Activated CD4-positive, alpha-beta T cell treated with anti-CD3 and anti-CD28 coated beads, Interleukin-2, Interleukin-4, amounts not matched to agents 100 ng/mL and 50 ng/mL, durations not matched to agents 16 hours and 8 hours (primary cell): ENCODE measurements at places on chromosomes 5 and 9.
A peak's percentile ranks its signal among the peaks of the same experiment; 100 is the strongest.

GRCh38 chr9:15142878-15143534 is 164.0 kb downstream of the TTC39B start:
- peak; percentile 41 for DNase-seq

GRCh38 chr5:127392762-127393161 is 102.2 kb downstream of the MEGF10 start:
- DNase-seq, result no peak

DNA sequence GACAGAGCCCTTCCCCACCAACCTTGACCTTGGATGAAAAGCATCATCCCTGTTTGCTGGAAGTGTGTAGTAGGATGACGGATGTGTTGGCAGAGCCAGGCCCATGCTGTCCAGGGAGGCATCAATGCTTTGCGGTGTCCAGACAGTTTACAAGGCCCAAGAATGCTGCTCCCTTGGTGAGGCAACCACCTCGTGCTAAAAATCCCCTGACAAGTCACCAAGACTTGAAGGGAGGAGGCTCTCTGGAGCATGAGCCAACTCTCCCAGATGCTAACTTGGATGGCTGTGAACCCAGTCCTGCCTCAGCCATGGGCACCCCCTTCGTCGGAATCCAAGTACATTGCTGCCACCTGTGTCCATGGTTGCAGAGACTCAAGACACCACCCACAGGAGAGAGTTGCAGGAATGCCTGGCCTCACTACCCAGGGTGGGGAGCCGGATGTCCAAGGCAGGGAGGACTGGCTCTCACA is 9.5 kb upstream of the NKD2 start:
- DNase-seq, result no peak

DNA sequence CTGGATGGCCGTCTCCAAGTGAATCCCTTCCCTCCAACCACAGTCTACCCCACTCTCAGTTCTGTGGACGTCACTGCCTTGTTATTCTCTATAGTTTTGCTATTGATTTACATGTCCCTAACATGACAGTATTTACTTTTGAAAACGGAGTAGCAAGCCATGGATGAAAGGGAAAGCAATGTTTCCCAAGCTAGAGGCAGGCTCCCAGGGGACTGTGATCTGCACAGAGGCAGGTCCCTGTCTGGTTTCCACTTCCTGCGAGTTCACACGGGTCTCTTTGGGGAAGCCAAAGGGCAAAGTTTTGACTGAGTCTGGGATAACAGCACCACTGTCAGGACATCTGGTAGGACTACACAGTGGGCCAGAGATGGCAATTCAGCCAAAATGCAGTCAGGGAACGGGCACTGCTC is 12.7 kb downstream of the C9orf153 start:
- DNase-seq, result no peak

GRCh38 chr9:21402386-21403251 is 6.3 kb upstream of the IFNA8 start:
- DNase-seq, result no peak

DNA sequence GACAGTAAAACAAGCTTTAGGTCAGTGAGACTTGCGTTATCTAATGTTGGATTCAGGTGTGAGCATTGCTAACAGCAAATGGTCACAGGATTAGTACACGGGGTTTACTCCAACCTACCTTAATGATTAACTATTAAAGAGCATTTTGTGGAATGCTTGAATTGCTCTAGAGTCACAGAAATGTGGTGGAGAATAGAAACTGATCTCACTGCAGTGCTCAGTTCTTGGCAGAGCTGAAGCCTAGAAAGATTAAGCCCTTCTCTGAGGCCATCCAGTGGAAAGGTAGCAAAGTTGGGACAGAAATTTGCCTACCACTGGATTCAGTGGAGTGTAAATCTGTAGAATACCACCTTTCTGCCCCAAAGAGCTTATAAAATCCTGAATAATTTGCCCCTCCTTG is 60.9 kb downstream of the ICE1 start:
- DNase-seq, result no peak

DNA sequence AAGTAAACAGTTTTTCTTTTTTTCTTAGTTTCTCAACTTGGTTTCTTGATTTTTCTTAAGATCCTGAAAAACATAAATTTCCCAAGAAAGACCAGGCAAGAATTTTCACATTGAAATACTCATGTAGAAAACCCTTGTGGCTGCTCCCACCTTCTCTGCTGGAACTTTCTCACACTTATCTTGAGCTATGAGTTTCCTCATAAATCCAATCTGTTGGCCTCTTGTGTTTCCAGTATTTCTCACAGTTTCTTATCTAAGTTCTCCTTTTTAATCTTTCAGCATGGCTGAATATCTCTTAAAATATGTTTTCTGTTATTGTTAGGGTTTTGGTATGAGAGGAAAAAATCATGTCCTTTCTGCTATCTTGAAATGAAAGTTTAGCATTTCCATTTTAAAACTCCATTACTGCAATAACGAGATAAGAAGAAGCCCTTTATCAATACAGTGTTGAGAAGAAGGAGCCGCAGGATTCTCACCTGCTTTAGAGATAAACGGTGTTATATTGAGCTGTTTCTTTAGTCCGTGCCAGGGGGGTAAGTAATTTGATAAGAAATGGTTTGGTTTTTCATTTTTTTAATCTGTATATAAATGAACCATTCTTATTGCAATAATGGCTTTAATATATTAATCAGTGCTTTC is 89.3 kb downstream of the ALDH1A1 start:
- DNase-seq, result no peak

DNA sequence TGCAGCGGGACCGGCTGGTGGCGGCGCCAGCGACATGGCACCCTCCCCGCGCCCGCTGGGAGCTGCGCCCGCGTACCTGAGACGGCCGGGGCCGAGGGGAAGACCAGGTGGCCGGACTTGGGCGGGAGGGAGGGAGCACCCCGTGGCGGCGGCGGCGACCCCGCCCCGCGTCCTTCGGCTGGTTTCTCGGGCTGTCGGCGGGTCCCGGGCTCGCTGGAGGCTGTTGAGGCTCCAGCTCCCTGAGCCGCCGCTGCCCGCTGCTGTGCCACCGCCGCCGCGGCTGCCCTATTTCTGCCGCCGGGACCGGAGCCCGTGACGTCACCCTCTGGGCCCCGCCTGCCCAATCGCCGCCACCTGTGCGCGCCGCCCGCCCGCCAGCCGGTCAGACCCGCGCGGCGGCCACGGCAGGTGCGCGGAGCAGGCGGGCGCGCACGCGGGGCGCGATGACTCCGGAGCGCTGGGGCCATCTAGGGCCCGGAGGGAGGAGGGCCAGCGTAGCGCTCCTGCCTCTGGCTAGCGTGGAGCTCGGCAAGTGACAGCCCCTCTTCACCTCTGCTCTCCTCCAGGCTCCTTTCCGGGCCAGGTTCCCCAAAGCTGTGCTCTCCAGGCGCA is at the start of gene FSTL4:
Gene FSTL4, minus strand, starts transcription at position 293 of the 612 bp plus-strand sequence.
- peak; percentile 15 for DNase-seq

GRCh38 chr5:33611877-33612276 is 171.1 kb downstream of the TARS1 start:
- DNase-seq, result no peak

- no peak for DNase-seq
These were observed 87.0 kb upstream of the TLE1 start for GRCh38 chr9:81776390-81776789.

GRCh38 chr5:127867022-127867783 is 164.0 kb downstream of the CCDC192 start:
- DNase-seq, result no peak
